ENCODE measurements at places on chromosomes 6 and 20. TPM values are rescaled to one million over a fixed set of nuclear protein-coding genes. Genes with fewer than 3 reads are reported as not detected.

The EIF6 gene
- total RNA-seq = 151 TPM

The FNDC11 gene
- 1.1 TPM for total RNA-seq

The FBXL4 gene
- total RNA-seq = 6.5 TPM

The PTK6 gene
- 0.13 TPM for total RNA-seq

The PLCB1 gene
- total RNA-seq = 33.4 TPM
